ENCODE measurements at places on chromosomes 11 and 22.

DNA sequence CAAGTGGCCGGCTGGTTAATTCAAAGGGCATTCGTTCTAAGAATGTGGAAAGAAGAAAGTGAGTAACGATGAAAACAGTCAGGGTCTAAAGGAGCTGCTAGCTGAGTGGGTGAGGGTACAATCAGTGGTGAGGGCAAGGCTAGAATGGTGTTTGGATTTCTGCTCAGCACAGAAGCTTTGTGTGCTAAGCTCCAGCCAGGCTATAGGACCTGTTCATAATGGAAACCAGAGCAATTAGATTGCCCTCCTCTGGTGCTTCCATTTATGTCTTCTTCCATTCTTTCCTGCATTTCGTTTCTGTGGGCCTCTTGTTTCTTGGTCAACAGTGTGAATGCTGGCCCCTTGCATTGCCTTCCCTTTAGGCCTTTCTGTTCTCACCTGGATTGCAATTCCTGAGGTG, 572.9 kb upstream of the CHORDC1 start:
- DNase-seq, result no peak

- DNase-seq, result no peak
These were observed 6.2 kb upstream of the SYT8 start for GRCh38 chr11:1828542-1828941.

GRCh38 chr11:77886401-77886800, 65.5 kb downstream of the AAMDC start:
- no peak for DNase-seq

DNA sequence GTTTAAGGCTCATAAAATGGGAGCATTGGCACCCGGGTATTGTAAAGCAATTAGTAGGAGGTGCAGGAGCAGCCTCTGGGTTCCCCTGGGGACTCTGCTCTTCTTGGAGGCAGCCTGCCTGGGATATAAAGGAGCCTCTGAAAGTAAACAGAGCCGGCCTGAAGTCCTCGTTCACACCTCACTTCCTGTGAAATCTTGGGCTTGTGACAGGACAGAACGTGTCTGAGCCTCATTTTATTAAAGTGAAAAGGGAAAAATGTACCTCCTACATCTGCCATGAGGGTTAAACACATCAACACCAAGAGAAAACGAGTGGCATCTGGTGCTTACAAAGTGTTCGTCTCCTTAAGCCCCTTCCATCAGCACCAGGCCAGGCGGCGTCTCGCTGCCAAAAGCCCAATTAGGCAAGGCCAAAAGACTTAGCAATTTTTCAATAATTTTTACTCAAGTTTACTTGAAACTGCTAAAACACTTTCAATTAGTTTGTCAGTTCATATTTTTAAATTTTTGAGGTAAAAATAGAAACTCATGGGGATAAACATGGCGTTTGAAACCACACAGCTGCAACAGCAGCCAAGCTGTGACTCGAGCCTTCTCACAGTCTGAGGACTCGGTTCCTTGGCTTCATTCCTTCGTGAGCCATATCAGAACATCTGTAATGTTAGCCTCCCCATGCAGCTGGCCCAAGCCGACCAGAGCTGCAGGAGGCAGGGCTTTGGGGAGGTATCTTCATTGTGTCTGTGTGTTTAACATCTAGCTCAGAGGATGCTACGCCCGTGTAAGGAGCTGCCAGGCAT, 33.6 kb downstream of the MAP6 start:
- DNase-seq, result no peak

DNA sequence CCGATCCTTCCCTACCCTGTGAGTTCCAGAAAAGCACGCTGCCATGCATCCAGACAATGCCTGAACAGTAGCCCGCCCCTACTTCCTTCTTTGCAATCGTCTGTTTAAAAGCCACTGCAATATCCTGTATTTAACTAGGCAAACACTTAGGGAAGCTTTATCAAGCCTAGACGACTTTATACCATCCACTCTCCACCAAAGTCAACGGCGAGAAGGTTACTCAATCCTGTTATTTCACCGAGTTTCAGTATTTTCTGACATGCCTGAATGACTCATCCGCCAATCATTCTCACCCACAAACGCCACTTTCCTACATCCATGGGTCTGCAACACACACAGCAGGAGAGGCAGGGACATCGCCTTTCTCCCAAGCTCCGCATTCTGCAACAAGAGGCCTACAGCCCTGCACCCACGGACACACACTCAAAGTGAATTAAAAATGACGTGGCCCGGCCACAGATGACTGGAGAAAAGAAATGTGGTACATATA, 9.3 kb downstream of the CELSR1 start:
- DNase-seq, result no peak

GRCh38 chr11:88438721-88439120, 101.2 kb upstream of the CTSC start:
- no peak for DNase-seq

DNA sequence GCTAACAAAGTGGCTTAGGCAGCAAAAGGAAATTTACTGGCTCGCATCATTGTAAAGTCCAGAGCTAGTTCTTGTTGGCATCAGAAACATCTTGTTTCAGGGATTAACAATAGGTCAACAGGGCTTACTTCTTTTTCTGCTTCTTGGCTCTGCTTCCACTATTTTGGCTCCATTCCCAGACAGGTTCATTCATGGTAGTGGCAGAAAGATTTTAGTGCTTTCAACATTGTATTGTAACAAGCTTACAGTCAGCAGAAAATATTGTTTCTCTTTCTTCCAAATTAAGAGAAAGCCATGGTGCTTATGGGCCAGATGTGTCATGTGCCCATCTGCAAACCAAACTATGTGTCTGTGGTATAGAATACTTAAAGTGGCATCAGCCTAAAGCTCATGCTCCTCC, 315.6 kb downstream of the RAB38 start:
- DNase-seq, result no peak

GRCh38 chr11:725624-726202, 19.7 kb downstream of the EPS8L2 start:
- peak; percentile 73 for DNase-seq

DNA sequence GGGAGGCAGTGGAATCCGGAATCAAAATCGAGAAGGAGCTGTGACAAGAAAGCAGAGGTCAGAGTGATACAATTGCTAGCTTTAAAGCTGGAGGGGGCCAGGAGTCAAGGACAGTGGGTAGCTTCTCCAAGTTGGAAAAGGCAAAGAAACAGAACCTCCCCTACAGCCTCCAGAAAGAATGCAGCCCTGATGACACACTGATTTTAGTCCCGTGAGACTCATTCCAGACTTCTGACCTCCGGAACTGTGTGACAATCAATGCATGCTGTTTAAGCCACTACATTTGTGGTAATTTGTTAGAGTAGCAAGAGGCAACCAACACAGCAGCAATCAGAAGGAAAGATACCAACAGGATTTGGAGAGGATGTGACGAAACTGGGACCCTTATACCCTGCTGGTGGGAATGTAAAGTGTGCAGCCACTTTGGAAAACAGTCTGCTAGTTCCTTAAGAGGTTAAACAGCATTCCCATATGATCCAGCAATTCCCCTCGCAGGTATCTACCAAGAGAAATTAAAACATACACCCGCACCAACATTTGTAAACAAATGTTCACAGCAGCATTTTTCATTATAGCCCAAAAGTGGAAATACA, 66.7 kb downstream of the DSCAML1 start:
- DNase-seq, result no peak

DNA sequence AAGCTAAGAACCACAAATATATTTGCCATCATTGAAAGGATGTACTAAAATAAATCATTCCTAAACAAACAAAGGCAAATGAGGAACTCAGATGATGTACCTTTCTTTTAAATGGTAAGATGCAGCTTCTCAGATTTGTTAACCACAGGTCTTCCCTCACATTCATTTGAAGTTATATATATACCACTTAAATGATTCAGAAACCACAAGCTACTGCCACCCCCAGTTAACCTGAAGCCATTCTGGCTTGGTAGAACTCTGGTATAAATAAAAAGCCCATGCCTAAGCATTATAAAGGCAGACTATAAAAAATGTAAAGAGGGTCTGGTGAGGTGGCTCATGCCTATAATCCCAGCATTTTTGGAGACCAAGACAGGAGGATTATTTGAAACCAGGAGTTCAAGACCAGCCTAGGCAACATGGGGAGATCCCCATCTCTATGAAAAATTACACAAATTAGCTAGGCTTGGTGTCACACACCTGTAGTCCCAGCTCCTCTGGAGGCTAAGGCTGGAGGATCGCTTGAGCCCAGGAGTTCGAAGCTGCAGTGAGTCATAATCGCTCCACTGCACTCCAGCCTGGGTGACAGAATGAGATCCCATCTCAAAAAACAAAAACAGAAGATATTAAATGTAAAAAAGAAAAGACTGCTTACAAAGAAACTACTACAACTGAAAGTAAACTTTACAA, 1185.3 kb downstream of the JRKL start:
- no peak for DNase-seq

DNA sequence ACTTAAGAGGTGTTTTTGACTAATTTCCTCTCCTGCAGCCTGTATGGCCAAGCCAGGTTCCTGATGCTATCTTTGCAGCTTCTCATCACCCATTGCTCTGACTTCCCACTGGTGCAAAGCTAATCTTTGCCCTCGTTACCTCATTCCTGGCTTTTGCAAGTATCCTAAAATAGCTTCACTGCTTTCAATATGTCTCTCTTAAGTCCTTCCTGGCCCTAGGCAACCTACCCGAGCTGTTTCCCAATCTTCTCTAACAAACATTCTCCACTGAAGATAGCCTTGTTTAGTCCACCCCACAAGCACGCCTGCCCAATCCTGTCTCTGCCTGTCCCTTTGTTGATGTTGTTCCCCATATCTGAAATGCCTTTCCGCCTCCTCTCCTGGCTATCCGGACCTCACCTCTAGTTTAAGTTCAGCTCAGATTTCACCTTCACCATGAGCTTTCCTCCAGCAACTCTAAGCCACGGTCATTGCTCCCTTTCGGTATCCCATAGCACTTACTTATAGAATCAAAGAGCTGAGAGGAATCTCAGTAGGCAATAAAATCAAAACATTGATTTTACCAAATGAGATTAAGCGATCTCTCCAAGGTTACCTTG, 30.1 kb upstream of the CECR2 start:
- no peak for DNase-seq

All from GM20000 (cell line).